ENCODE measurements at places on chromosomes 5 and 9. TPM values are rescaled to one million over a fixed set of nuclear protein-coding genes. Genes with fewer than 3 reads are reported as not detected.

DNA sequence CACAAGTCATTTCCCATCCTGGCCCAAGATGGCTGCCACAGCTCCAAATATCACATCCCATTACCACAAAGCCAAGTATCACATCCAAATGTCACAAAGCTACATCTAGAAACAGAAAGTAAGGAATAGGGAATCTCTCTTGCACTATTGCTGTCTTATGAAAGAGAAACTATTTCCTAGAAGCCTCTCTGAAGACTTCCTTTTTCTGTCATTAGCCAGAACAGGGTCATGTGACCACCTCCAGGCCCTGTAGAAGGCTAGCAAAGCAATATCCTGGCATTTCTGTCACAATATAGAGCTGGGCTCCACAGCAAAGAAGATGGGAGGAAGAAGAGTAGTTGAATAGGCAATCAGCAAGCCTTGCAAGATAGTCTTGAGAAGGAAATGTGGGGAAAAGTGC lies 99.2 kb downstream of the SH3TC2 start:
- DNase-seq, result no peak

GRCh38 chr9:126123927-126124326 lies 202.7 kb upstream of the MVB12B start:
- no peak for DNase-seq

GRCh38 chr5:127609011-127609410 lies 39.9 kb upstream of the CTXN3 start:
- DNase-seq, result no peak

DNA sequence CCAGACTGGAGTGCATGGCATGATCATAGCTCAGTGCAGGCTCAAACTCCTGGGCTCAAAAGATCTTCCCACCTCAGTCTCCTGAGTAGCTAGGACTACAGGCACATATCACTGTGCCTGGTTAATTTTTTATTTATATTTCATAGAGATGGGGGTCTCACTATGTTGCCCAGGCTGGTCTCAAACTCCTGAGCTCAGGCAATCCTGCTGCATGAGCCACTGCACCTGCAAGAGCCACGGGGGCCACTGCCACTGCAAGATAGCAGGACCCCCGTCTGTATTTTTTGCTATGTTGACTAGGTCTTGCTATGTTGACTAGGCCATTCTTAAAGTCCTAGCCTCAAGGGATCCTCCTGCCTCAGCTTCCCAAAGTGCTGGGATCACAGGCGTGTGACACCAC lies 6.5 kb downstream of the CYSTM1 start:
- DNase-seq, result no peak

DNA sequence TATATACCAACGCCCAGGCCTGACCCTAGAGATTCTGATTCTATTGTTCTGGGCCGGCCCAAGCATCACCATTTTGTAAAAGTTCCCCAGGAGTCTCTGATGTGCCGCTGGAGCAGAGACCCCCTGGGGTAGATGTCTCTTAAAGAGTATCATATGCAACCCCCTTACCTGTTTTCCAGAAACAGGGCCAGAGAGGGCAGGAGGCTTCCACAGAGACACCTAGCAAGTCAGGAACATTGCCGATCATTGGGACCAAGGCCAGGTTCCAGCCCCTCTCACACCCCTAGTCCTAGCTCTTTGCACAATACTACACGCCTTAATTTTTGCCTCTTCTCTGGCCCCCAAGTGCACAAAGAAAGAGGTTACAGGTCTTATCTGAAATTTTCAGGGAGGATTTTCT lies 63.8 kb downstream of the TMOD1 start:
- DNase-seq, result no peak

DNA sequence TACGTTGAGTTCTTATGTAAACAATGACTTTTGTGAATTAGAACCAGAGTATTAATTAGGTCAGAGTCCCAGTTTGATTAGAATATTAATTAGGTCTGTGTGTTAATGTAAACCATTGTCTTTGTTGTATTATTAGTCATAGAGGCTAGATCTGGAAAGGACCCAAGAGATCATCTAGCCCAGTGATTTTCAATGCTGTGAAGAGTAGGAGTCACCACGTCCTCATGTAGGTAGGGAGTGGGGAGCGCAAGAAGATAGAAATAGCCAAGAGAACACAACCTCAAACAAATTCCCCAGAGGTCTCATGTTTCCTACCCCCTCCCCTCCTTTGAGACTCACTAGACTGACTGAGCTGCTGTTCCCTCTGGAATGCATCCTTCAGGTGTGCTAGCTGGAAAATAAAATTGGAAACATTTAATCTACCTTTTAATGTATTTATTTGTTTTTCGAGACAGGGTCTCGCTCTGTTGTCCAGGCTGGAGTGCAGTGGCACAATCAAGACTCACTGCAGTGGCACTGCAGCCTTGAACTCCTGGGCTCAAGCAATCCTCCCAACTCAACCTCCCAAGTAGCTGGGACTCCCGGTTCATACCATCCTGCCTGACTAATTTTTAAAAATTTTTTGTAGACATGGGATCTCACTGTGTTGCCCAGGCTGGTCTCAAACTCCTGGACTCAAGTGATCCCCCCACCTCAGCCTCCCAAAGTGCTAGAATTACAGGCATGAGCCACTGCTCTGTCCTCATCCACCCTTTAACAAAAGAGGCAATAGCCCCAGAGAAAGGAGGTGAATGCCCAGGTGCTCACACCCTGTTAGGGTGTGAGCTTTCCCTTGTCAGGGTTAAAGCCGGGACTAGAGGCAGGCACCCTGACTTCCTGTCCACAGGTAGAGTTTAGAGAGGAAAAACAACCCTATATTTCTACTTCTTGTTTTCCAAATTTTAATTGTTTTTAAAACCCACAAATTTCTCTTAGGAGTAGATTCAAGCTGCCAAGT lies 92.9 kb downstream of the INIP start:
- no peak for DNase-seq

DNA sequence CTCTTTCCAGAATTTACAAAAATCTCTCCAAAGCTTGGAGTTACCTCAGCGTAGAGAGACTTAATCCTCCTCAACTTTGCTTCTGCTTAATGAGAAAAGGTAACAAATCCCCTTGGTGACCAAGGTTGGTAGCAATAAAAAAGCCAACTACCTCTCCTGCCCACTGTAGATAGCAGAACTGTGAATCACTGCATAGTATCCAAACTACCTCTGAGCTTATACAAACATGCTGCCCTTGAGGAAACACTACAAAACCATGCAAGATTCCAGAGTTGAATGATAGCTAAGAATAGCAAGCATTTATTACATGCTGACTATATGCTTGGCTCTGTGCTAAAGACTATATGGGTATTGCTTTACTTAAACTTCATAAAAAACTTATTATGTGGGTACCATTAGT lies 2.8 kb upstream of the ADAMTS12 start:
- DNase-seq, result no peak

GRCh38 chr9:38642951-38643814 lies 22.8 kb upstream of the ANKRD18A start:
- no peak for DNase-seq

GRCh38 chr9:88741335-88741734 lies 206.4 kb downstream of the NXNL2 start:
- no peak for DNase-seq

GRCh38 chr9:20508242-20508641 lies 114.1 kb downstream of the MLLT3 start:
- DNase-seq, result no peak

DNA sequence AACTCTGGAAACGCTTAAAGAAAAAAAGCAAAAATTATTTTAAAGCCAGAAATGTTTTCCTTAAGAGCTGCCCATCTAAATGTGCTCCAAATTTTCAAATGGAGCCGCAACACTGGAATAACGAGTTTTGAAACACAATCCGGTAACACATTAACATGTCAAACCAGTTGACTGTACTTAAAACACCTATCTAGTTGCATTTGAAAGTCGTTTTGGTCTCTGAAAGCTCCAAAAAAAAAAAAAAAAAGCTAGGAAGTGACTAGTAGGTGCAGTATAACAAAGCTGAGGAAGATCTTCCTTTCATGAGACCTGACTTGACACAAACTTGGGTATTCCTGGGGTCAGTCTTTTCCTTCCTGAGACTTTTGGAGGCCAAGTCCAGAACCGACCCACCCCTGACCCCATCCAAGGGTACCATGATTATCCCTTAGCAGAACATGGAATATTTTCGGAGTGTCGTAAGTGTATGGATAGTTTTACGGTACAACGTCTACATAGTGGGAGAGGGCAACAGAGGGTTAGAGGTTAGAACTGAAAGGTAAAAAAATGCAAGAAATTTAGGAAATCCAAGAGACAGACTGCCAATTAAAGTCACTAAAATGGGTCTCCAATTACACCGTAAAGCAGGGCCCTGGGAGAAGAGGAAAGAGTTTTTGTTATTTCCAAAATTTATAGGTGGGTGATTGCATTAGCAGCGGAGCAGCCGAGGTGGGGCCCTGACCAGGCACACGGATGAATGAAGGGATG lies 812 bp downstream of the CETN3 start:
- peak; percentile 7 for DNase-seq

GRCh38 chr5:64050296-64050695 lies 88.1 kb upstream of the HTR1A start:
- DNase-seq, result no peak

DNA sequence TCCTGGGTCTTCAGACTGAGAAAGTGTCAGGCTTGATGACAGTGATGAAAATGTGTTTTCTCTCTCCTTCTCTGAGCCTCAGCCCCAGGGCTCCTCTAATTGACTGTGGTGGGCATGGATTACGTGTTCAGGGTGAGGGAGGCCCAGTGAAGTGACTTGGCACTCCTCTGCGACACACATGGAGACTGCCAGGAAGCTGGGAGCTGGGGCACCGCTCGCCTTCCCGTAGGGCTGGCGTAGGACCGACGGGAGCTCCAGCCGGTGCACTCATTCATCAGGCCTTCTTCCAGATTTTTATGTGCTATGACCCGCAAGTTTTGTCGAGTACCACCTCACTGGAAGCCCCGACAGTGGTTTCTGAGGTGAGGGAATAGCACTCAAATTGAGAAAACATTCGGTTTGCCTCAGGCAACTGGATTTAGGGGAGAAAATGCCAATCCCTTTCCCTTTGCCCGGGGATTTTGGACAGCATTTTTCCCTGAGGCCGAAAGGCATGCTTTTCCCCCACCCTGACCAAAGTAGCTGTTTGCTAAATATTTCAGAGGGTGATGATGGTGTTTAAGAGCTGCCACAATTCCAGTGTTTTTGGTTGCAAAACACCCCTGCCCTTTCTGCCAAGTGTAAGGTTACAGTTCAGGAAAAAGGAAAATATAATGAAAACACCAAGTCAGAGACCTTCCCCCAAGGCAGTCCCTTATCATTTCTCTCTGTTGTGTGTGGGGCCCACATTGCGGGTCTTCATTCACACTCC lies 83.7 kb downstream of the PCSK5 start:
- no peak for DNase-seq

The FRRS1L gene
- polyA plus RNA-seq, result 2.2 TPM

The CD72 gene
- 2.7 TPM for polyA plus RNA-seq

The KIAA1958 gene
- 13.1 TPM for polyA plus RNA-seq

The NSG2 gene
- polyA plus RNA-seq, result 0.17 TPM

The RELL2 gene
- polyA plus RNA-seq, result 0.78 TPM

The TAS2R1 gene
- not detected for polyA plus RNA-seq

The IRX4 gene
- 0.61 TPM for polyA plus RNA-seq

The GRXCR2 gene
- polyA plus RNA-seq, result not detected

The CCDC127 gene
- polyA plus RNA-seq, result 11.2 TPM

The CDC25C gene
- 6.8 TPM for polyA plus RNA-seq

The ANKRD18A gene
- polyA plus RNA-seq, result 3.4 TPM

The PCDHB4 gene
- 1.8 TPM for polyA plus RNA-seq

The PCDHB10 gene
- polyA plus RNA-seq, result 5.6 TPM

The ELOVL7 gene
- 18.6 TPM for polyA plus RNA-seq

All from right renal cortex interstitium (tissue), 3 donors.